Stimulated activated CD4-positive, alpha-beta T cell treated with anti-CD3 and anti-CD28 coated beads, Interleukin-1b, Interleukin-23, amount 100 ng/mL, for 1 hour (primary cell): ENCODE measurements at places on chromosomes 2 and 18.
A peak's percentile ranks its signal among the peaks of the same experiment; 100 is the strongest.

DNA sequence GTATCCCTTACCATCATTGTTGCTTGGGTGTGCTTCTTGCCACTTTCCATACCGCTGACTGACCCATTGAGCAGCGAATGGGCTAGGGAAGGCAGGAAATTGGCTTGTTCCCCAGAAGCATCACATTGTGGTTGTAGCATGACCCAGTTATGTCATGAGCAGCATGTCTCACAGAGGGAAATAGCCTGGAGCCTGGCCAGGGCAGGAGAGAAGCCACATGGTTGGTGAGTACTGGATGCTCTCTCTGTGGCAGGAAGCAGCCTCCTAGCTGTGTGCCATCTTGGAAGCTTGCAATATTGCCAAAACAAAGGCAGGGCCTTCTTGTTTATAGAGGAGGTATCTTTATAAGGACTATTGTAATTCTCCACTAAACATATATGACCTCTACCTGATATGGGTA, 482.6 kb downstream of the PIK3C3 start:
- DNase-seq = no peak

GRCh38 chr2:98607741-98608115, 584 bp downstream of the COA5 start:
- no peak for DNase-seq

- no peak for DNase-seq
Observed at GRCh38 chr18:44943311-44943881, 262.7 kb downstream of the SETBP1 start.

GRCh38 chr2:1886405-1886992, 142.2 kb upstream of the PXDN start:
- peak; percentile 13 for DNase-seq

GRCh38 chr2:225124311-225125017, 82.2 kb upstream of the DOCK10 start:
- DNase-seq = no peak

DNA sequence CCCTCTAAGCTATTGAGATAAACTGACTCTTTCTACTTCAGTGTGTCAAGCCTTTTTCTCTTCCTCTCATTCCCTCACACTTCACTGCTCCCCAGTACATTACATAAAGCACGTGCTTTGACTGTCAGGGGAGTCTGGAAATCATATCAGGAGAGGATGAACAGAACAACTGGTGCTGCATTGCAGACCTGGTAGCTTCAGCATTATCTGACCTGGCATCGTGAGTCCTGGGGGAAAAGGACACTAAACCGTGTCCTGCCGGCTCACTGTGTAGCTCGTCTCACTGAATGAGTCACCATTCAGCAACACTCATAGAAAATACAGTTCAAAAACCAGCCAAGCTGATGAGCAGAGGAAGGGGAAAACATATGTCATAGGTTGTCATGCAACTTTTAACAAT, 108.5 kb upstream of the UNC80 start:
- DNase-seq = no peak

- no peak for DNase-seq
Observed at GRCh38 chr18:44582456-44582855, 98.2 kb upstream of the SETBP1 start.

GRCh38 chr2:206095536-206096332, 9.8 kb upstream of the INO80D start:
- DNase-seq = no peak

DNA sequence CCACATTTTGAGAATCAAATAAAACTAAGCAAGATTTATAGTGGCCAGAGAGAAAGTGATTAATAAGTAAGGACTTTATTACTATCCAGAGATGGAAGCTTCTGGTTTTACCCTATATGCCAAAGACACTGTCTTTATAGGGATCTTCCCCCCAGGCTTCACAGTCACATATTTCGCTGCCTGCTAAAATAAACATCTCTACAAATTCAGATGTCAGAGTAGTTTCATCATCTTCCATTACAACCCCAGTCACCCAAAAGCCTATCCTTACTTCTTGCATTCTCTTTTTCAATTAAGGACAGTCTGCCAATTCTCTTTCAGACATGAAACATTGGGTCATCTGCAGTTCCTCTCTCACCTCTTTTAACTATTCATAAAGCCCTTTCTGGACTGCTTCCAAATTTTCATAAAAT, 28.3 kb downstream of the CREB1 start:
- no peak for DNase-seq

DNA sequence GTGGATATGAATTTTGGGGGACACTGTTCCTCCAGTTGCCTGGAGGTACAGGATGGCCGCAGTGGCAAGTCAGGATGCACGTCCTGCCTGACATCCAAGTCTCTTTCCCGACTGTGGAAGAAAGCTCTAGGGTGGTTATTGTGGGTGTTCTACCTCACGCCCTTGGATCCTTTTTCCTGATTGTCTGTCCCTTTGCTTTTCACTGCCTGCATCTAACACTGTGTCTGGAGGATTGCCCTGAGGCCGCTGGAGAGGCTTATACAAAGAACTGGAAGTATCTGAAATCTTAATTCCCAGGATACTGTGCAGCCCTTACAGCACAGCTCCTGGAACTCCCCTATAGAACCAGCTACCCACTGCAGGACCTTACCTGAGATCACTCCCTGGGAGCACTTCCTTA, 250.5 kb downstream of the TFCP2L1 start:
- no peak for DNase-seq

DNA sequence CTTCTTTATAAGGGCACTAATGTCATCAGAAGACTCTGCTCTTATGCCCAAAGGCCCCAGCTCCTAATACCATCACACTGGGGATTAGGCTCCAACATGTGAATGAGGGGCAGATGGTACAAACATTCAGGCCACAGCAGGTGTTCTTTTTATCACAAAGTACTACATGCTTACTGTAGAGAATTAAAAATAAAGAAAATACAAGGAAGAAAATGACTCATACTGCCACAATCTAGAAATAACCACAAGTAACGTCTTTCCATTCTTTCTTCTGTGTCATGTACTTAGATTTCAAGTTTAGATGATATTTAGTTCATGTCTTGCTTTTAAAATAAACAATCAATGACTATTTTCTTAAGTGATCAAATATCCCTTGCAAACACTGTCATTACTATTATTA, 100.3 kb upstream of the NEDD4L start:
- no peak for DNase-seq

DNA sequence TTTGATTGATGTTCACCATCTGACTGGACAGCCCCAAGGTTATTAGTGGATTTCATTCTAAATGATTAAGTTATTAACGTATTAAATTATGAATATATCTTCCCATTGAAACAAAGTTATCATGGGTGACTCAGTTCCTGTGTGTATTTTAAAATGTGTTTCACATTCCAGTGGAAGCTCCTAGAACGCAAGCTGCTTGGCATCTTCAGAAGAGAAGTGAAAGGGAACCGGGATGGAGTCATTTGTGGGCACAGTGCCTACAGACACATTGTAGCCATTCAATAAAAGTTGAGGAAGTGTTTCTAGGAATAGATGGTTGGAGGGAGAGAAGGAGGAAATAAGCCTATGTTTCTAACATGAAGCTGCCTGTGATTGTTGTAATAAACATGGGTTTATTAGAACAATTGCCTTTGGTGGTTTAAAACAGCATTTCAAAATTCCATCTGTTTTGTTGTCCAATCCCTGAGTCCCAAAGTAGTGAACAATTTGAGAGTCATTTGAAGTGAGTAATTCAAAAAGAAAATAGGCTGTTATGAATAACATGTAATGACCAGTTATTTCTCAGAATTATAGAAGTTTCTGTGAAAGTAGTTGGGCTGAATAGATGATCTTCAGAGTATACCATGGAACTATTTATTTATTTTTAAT, 143.5 kb downstream of the PKP4 start:
- no peak for DNase-seq

DNA sequence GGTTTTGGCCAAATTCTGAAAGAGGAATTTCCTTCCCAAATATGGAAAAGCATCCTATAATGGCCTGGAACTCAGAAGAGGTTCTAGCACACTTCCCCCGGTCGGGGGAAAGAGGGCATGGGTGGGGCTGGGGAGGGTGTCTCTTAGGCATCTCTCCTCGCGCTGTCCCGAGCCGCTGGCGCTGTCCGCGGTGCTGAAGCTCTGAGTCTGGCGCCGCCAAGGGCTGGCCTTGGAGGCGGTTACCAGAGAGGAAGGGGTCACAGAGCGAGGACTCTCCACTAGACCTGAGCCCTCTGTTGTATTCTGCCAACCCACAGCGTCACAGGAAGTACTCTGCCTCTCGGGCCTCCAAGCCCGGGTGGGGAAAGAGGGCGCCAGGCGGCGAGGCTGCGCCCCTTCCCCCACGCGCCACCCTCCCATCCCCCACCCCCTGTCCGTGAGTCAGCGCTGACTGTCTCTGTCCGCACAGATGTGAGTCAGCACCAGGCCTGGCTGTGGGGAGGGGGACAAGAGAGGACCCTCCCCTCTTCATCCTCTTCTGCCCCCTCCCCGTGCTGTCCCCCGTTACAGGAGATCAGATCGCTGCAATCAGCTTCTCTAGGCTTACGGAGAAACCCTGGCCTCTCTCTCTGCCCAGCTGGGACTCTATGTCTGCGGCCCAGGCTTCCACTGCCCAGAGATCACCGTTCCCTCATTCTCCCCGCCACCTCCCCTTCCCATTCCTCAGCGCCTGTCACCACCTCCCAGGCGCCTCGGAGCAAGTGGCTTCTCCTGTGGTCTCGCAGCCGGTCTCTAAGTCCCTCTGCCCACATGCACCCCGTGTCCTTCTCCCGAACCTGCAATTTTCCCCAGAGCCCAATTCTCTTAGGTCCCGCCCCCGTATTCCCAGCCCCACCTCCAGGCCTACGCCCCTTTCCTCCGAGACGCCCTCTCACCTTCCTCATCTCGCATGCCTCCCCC, 779 bp downstream of the PTPRN start:
- no peak for DNase-seq

DNA sequence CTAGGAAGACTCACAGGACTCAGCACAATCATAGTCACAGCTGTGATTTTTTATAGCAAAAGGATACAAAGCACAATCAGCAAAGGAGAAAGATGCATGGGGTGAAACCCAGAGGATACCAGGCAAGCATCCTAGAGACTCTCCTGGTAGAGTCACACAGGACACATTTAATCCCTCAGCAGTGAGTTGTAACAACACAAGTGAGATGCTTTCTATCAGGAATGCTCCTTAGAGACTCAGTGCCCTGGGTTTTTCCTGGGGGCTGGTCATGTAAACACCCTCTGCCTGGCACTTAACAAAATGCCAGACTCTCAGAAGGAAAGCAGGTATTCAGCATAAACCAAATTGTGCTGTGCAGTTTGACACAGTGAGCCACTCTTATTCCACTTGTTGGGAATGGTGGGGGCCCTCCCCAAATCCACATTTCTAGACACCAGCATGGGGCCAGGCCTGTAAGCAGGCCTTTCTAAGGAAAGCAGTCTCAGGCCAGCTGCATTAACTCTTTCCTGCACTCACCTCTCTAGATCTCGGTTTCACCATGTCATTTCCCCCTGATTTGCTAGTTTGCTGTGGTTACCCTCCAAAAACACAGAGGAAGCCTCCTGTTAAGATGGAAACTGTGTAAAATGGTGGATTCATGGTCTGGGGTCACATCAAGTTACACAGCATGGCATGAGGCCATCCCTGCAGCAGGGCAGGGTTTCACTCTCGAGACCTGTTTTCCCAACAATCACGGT, 16.9 kb upstream of the RNU4ATAC start:
- no peak for DNase-seq

GRCh38 chr18:13915995-13916431, 677 bp upstream of the MC2R start:
- no peak for DNase-seq

DNA sequence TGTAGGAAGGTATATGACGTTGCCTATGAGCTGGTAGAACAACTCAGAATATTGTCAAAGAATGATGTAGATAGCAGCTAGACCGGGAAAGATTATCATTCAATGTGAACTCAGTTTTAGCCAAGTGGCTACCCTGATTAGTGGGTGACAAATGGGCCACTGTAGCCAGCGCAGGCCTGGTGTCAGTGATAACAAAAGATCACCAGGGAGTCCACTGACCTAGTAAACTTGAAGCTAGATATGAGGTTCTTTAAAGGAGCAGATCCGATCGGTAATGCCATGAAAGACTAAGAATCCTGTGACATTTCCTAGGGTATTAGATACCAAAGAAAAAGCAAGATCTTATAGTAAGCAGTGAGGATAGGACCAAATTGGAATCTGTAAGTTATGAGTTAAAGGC, 180.9 kb downstream of the GCA start:
- no peak for DNase-seq

DNA sequence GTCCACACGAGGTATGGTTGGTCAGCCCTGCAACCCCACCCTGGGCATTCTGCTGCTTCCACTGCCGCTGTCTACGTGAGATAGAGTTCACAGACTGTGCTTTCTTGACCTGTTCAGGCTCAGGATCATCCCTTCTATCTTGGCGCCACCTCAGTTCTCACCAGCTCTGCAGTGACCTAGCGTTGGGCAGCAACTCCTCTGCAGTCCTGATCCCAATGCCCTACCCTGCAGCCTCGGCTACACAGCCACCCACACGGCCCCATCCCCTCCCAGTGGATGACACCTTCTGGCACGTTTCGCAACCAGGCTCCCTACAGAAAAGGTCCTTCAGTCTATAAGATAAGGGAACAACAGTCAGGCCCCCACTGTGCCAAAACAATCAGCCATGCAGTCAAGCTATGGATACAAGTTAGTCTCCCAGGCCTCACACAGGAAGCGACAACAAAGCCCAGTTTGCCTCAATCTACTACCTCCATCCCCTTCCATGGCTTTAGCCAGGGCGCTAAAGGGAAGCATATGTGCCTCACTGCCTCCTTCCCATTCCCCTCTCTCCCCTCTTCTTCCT, 317.9 kb upstream of the PKDCC start:
- no peak for DNase-seq

GRCh38 chr2:238850091-238850490, 2.2 kb downstream of the TWIST2 start:
- DNase-seq = no peak

DNA sequence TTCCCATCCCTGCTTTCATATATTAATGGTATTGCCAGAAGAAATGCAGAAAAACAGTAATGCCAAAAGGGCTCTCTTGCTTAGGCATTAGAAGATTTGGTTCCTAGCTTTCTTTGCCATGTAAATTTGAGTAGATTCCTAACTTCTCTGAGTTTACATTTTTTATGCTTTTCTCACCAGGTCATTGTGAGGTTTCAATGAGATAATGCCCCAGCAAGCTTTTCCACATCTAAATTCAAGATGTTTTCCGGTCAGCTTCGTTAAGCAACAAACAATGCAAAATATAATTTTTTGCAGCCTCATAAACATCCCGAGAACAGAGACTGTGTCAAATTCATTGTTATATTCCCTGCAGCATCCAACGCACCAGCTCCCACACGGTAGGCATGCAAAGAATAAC, 44.9 kb downstream of the NCKAP5 start:
- DNase-seq = no peak

- no peak for DNase-seq
Observed at GRCh38 chr2:21981127-21981526, 857.4 kb downstream of the TDRD15 start.

- DNase-seq = no peak
Observed at GRCh38 chr2:108270768-108271506, 17.8 kb upstream of the SULT1C2 start.

- peak; percentile 46 for DNase-seq
Observed at GRCh38 chr2:218876562-218877219, 4.0 kb upstream of the WNT10A start.

GRCh38 chr2:185990861-185991525, 252.4 kb downstream of the FSIP2 start:
- DNase-seq = no peak

GRCh38 chr2:98734823-98735260, 3.9 kb upstream of the MGAT4A start:
- no peak for DNase-seq
